Cardiac muscle cell (in vitro differentiated cells and primary cell): ENCODE measurements at places on chromosomes 1 and 21. TPM values are rescaled to one million over a fixed set of nuclear protein-coding genes. Genes with fewer than 3 reads are reported as not detected.
A peak's percentile ranks its signal among the peaks of the same experiment; 100 is the strongest.

Gene GBP2
- 1.1 and 2.4 TPM in 2 replicates for total RNA-seq

DNA sequence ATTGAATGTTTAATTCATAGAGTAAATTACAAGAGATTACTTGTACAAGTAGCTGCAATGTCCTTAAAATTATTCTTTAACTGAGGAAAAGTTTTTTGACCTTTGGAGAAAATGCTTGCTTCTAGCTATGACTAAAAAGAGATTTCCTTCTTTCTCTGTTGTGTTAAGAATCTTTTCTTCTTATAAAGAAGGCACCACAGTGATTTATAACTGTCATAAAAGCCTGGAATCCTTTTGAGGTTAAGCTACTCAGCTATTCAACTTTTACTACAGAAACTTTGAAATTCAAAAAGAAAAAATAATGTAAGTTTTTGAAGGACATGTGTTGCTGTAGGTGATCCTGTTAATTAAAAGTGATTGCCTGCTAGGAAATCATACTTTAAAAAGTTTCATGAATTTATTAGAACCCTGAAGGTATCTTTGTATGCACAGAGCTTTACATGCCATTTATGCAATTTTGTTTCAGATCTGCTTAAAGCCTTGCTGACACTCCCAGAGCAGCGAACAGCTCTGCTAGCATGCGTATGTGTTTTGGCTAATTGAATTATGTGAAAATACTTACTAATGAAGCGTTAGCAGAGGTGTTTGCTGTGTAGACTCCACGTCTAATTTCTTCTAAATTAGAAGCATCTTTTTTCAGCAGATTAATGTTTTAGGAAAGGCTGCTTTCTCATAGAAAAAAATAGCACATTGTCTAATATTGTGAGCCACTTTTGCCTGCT, 94.7 kb upstream of the SMYD2 start:
- H3K4me3 ChIP-seq: no peak overlapping the region
- no peaks in the 10 kb centered on the region for H3K36me3 ChIP-seq
- no peak overlapping the region for H3K27ac ChIP-seq
- H3K4me1 ChIP-seq: no peaks in the 10 kb centered on the region

DNA sequence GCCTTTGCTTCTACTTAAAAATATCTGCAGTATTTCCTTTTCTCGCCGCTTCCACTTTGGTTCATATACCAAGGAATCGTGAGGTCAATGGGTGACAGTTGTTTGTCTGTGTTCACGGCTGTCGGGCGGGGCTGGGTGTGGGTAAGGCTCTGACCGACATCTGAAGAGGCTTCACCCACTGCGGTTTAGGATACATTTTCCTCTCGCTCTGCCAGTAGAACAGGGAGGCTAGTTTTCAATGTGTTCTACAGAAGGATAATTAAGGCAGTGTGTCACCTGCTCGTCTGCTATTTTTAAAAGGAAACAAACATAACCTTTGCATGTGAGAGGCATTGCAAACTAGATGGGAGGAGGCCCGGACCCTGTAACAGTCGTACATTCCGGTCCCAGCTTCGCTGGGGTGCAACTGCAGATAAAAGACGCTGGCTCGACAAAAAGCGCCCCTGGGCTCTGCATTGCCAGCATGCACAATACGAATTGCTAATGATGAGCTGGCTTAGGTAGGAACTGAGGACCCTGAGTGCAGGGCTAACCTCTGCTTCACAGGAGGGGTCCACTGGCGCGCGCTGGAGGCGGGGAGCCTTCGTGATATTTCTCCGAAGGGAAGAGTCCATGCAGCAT, 8.5 kb upstream of the ERG start:
- H3K4me1 ChIP-seq: peaks cover 3% of the 10 kb centered on the region
- no peak overlapping the region for H3K4me3 ChIP-seq
- no peak overlapping the region for H3K27ac ChIP-seq
- no peaks in the 10 kb centered on the region for H3K27me3 ChIP-seq
- DNase-seq: no peak

GRCh38 chr1:31428436-31429221, 15.6 kb downstream of the SERINC2 start:
- no peak overlapping the region for H3K27ac ChIP-seq
- no peaks in the 10 kb centered on the region for H3K4me1 ChIP-seq
- no peaks in the 10 kb centered on the region for H3K36me3 ChIP-seq
- H3K4me3 ChIP-seq: no peak overlapping the region
- DNase-seq: no peak
- no peaks in the 10 kb centered on the region for H3K27me3 ChIP-seq

DNA sequence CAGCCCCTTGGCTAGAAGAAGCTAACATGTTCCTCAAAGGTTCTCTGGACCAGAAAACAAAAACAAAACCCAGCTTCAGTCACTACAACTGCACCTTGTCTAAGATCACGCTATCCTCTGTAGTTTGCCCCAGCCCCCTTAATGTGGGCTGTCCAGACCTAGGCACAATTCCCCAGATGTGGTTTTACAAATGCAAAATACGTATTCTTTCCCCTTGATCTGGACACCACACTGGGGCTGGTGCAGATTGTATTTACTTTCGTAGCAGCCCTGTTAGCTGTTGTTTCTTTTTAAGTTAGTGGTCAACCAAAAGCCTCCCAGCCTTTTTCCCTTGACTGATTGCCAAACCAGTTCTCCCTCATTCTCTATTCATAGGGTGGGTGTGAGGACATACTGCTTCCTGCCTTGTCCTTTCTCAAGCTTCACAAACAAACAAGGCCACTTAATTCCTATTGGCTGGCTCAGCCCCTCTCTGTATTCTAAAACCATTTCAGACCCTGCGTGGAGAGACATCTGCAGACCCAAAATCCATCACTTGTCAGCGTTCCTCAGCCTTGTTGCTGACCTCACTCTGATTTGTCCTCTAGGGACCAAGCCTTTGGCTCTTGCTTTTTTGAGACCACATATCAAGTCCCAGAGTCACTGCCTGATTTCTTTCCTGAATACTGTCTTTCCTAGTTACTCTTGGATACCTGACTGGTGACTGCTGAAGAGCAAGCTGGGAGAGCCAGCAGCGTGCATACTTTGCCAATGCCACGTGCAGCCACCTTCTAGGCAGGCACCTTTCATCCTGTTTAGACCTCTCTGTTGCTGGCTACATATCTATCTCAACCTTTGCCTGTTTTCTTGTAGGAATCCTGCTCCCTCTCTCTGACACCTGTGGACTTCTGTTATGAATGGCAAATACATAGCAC, 96.4 kb upstream of the RAB3GAP2 start:
- H3K27me3 ChIP-seq: no peaks in the 10 kb centered on the region
- no peaks in the 10 kb centered on the region for H3K36me3 ChIP-seq
- no peak overlapping the region for H3K4me3 ChIP-seq
- H3K27ac ChIP-seq: no peak overlapping the region
- no peak for DNase-seq

GRCh38 chr1:46606255-46606965, 2.3 kb upstream of the MKNK1 start:
- DNase-seq: no peak
- H3K4me3 ChIP-seq: no peak overlapping the region
- H3K4me1 ChIP-seq: no peaks in the 10 kb centered on the region
- no peak overlapping the region for H3K27ac ChIP-seq
- H3K36me3 ChIP-seq: no peaks in the 10 kb centered on the region
- no peaks in the 10 kb centered on the region for H3K27me3 ChIP-seq

- no peak overlapping the region for H3K4me3 ChIP-seq
- H3K27ac ChIP-seq: peak overlapping the region; percentile 70
- H3K36me3 ChIP-seq: peaks cover 66% of the 10 kb centered on the region
- no peaks in the 10 kb centered on the region for H3K4me1 ChIP-seq
Observed at GRCh38 chr1:160291248-160292220, 6.6 kb upstream of the PEX19 start.

GRCh38 chr1:236457775-236458174, 63.7 kb downstream of the EDARADD start:
- DNase-seq: no peak
- no peak overlapping the region for H3K27ac ChIP-seq
- H3K36me3 ChIP-seq: no peaks in the 10 kb centered on the region
- no peaks in the 10 kb centered on the region for H3K27me3 ChIP-seq
- no peaks in the 10 kb centered on the region for H3K4me1 ChIP-seq
- H3K4me3 ChIP-seq: no peak overlapping the region

Gene SPRR5
- total RNA-seq: not detected in 2 replicates

GRCh38 chr1:54798769-54799641, 2.1 kb downstream of the TTC22 start:
- DNase-seq: peak; percentile 36
- peaks cover 17% of the 10 kb centered on the region for H3K27me3 ChIP-seq
- no peaks in the 10 kb centered on the region for H3K36me3 ChIP-seq
- H3K4me3 ChIP-seq: no peak overlapping the region
- H3K27ac ChIP-seq: no peak overlapping the region

Gene PALMD
- 0.63 and 0.70 TPM in 2 replicates for total RNA-seq

DNA sequence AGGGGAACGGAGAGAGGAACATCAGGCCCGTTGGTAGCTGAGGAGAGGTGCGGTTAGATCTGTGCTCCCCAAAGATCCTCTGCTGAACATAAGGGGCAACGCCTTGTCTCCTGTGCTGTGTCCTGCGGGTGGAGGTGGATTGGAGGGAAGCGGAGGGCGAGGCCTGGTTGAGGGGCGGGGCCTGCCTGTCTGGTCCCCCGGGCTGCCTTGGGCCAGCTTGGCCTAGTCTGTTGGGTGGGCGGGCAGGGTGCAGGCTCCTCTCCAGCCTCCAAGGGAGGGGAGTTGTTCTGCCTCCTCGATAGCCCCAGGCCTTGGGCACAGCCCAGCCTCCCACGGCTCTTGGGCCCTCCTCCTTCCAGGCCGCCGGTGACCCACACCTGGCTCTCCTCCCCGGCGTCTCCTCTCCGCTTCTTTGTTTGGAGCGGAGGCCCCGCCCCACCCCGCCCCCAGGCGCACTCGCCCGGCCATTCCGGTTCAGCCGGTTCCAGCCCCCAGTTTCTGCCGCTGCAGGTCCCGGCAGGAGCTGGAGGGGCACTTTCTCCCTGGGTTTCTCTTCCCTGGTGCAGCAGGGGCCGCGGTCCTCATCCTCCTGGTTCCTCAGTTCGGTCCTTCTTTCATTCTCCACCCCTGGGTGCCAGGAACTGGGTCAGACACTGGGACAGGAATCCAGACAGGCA, 19.4 kb downstream of the PTPRF start:
- no peak overlapping the region for H3K27ac ChIP-seq
- H3K4me1 ChIP-seq: peaks cover 35% of the 10 kb centered on the region
- H3K36me3 ChIP-seq: no peaks in the 10 kb centered on the region
- DNase-seq: peak; percentile 30

Gene CD160
- not detected in 2 replicates for total RNA-seq

GRCh38 chr1:226617109-226617508, 68.5 kb downstream of the STUM start:
- H3K27ac ChIP-seq: no peak overlapping the region
- DNase-seq: no peak
- H3K36me3 ChIP-seq: no peaks in the 10 kb centered on the region
- no peaks in the 10 kb centered on the region for H3K27me3 ChIP-seq

Gene OR10Z1
- not detected in 2 replicates for total RNA-seq

DNA sequence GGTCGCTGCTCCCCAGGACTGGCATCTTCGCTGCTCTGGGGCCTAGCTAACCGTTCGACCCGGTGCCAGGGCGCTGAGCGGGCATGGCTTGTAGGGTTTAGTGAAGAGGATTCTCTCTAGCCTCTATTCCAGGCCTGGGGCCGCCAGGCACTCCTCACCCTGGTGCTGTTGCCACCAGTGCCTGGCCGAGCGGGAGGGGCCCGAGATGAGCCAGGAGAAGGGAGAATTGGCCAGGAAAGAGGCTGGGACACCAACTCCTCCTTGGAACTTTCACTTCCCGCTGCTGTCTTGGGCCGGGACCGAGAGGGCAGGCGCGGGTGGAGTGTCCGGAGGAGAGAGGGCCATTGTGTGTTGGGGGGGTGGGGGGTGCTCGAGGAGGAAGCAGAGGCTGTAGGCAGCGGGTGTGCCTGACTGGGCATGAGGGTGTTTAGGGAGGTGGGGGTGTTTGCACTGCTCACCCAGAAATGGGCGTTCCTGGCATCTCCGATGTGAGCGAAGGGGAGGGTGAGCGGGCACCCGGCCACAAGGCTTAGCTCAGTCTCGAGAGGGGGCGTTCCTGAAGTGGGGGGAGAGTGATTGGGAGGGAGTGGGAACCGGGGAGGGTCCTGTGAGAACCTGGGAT, 772 bp downstream of the ADAM15 start:
- peaks cover 11% of the 10 kb centered on the region for H3K4me1 ChIP-seq
- no peak overlapping the region for H3K27ac ChIP-seq
- H3K27me3 ChIP-seq: peaks cover 23% of the 10 kb centered on the region
- H3K4me3 ChIP-seq: peak overlapping the region; percentile 66

DNA sequence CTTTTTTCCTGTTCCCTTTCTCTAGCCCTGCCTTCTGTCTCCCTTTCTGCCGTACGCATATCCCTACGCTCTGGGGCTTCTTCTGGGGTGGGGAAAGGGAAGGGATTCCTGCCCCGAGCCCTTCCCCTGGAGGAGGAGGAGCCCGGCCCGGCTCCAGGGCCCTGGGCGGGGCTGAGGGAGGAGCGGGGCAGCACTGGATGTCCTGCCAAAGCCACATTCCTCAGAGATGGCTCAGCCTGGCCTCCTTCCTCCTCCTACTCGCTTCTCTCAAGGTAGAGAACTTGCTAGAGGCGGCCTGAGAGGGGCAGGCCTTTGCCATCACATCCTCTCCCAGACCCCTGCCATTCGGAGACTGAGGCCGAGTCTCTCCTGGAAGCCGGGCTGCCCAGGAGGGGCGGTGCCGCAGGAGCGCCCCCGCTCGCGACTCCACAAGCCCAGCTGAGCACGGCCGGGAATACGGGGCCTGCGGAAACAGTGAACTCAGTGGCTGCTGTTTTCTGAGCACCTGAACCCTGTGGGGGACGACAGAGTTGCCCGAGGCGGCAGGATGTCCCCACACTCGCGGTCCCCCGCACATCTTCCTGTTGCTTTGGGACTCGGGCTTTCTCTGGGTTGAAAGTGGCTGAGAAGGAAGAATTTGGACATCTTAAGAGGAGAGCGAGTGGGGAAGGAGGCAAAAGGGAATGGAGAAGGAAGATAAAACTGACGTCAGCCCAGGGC, 12.2 kb downstream of the ADAMTSL4 start:
- H3K4me1 ChIP-seq: peaks cover 31% of the 10 kb centered on the region
- no peaks in the 10 kb centered on the region for H3K27me3 ChIP-seq
- peak overlapping the region; percentile 99 for H3K27ac ChIP-seq

DNA sequence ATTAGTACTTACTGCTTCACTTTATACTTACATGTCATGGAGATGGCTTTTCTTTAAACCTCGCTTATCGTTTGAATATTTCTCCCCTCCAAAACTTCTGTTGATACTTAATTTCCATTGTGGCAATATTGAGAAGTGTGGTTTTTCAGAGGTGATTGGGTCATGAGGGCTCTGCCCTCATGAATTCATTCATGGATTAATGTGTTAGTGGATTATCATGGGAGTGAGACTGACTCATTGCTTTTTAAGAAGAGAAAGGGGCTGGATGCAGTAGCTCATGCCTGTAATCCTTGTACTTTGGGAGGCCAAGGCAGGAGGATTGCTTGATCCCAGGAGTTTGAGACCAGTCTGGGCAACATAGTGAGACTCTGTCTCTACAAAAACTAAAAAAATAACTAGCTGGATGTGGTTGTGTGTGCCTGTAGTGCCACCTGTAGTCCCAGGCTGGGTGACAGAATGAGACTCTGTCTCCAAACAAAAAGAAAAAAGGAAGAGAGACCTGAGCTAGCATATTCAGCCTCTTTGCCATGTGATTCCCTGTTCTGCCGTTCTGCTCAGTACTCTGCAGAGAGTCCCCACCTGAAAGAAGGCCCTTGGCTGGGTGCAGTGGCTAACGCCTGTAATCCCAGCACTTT, 30.2 kb downstream of the RABGAP1L start:
- H3K27me3 ChIP-seq: no peaks in the 10 kb centered on the region
- no peaks in the 10 kb centered on the region for H3K4me1 ChIP-seq
- no peak overlapping the region for H3K27ac ChIP-seq
- DNase-seq: no peak
- no peaks in the 10 kb centered on the region for H3K36me3 ChIP-seq

GRCh38 chr1:6603238-6603914, 707 bp upstream of the KLHL21 start:
- peaks cover 35% of the 10 kb centered on the region for H3K4me1 ChIP-seq
- H3K27me3 ChIP-seq: no peaks in the 10 kb centered on the region
- H3K4me3 ChIP-seq: peak overlapping the region; percentile 57
- no peaks in the 10 kb centered on the region for H3K36me3 ChIP-seq
- H3K27ac ChIP-seq: peak overlapping the region; percentile 99

Gene COL11A1
- total RNA-seq: 41.0 and 56.7 TPM in 2 replicates
